ENCODE measurements at places on chromosomes 3 and 15. TPM values are rescaled to one million over a fixed set of nuclear protein-coding genes. Genes with fewer than 3 reads are reported as not detected.

The NGRN gene
- total RNA-seq, result 56.5 TPM

The PIGZ gene
- 126 TPM for total RNA-seq

DNA sequence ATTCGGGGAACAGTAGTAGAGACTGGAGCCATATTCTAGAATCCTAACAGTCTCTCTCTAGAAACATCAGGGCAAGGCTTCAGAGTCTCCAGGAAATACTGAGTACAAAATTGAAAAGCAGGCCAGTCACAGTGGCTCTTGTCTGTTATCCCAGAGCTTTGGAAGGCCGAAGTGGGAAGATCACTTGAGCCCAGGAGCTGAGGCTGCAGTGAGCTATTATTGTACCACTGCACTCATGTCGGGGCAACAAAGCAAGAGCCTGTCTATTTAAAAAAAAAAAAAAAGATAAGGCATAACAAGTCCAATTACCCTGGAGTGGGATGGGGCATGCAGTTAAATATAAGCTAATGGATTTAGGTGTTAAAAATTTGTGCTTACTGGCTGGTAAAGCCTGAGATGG lies 79.0 kb downstream of the SEMA6D start:
- no peak for DNase-seq

- no peak for DNase-seq
Measured at GRCh38 chr15:43210172-43210745, 10.6 kb downstream of the EPB42 start.

GRCh38 chr3:69745505-69745904 lies 6.2 kb downstream of the MITF start:
- no peak for DNase-seq

GRCh38 chr3:56942523-56942922 lies 117.9 kb upstream of the SPATA12 start:
- no peak for DNase-seq
